ENCODE measurements at places on chromosomes 6 and 20.

DNA sequence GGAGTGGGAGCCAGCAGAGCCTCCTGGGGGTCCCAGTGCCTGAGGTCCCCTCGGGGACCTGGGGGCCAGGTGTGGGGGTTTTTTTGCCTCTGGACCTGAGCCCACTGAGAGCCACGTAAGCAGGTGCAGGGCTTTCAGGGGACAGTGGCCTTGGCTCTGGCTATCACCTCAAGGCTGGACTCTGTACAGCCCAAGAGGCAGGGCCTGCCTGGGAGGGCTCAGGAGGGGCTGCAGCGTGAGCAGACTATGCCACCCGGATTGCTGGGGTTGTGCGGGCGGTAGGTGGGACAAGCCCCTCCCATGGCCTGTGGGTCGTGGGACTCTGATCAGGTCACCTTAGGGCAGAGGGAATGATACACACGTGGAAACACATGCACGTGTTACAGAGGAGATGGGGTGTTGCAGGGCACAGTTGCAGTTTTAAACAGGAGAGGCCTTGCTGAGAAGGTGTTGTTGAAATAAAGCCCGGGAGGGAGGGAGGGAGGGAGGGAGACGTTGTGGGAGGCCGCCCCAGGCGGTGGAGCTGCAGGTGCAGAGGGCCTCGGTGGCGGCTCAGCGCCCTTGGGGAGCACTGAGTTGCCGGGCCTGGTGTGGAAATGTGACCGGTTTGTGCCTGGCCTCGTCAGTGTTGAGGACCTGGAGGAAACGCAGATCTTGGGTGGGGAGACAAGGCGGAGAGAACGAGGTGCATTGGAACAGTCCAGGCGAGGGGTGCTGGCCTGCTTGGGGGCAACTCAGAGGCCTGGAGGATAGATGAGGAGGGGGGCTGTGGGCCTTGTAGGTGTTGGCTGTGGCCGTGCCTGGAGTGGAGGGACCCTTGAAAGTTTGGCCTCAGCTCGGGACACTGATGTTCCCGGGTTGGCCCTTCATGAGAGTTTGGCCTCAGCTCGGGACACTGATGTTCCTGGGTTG is 2.3 kb downstream of the TCEA2 start:
- DNase-seq, result peak; percentile 54

GRCh38 chr6:17066610-17067009 is 35.2 kb upstream of the STMND1 start:
- no peak for DNase-seq

DNA sequence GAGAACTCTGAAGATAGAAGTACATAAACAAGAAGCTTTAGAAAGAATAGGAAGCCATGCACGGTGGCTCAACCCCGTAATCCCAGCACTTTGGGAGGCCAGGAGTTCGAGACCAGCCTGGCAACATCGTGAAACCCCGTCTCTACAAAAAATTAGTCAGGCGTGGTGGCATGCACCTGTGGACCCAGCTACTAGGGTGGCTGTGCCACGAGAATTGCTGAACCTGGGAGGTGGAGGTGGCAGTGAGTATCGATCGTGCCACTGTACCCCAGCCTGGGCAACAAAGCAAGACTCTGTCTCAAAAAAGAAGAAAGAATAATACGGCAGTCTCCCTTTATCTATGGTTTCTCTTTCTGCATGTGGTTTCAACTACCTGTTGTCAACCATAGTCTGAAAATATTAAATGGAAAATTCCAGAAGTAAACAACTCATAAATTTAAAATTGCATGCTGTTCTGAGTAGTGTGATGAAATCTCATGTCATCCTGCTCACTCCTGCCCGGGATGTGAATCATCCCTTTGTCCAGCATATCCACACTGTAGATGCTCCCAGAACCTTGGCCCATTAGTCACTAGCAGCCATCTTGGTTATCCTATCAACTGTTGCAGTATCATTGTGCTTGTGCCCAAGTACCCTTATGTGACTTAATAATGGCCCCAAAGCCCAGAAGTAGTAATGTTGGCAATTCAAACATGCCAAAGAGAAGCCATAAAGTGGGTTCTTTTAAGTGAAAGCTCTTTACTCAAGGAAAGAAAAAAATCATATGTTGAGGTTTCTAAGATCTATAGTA is 22.1 kb downstream of the DEK start:
- no peak for DNase-seq

- no peak for DNase-seq
Observed at GRCh38 chr6:4355241-4355640, 219.9 kb upstream of the ECI2 start.

GRCh38 chr20:14925300-14925699 is 587.9 kb upstream of the FLRT3 start:
- no peak for DNase-seq

GRCh38 chr6:109872549-109872948 is 105.6 kb upstream of the GPR6 start:
- no peak for DNase-seq
